ENCODE measurements at places on chromosomes 4 and X.
A peak's percentile ranks its signal among the peaks of the same experiment; 100 is the strongest.

GRCh38 chr4:71231129-71232055 lies 107.4 kb upstream of the SLC4A4 start:
- DNase-seq: peak; percentile 92

- DNase-seq: peak; percentile 67
Observed at GRCh38 chrX:38879631-38880220, 78.5 kb downstream of the MID1IP1 start.

DNA sequence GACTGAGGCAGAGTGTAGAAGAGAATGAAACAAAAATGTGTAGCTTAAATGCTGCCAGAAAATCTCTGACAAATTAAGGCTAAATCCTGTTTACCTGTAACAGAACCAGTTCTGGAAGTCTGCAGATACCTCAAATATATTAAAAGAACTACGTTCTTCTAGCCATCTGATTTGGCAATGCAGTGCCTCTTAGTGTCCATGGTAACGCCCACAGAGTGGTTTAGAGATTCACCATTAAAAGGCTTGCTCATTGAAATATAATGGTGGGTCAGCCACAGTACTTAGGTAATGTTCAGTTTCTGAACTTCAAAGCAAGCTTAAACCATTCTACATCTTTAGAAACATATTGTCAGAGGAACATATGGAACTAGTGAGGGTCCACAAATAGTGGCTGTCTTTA lies 23.2 kb upstream of the LUZP4 start:
- no peak for DNase-seq

GRCh38 chrX:15675490-15675921 lies 10.9 kb upstream of the CLTRN start:
- no peak for DNase-seq

- DNase-seq: no peak
Observed at GRCh38 chr4:105060628-105061027, 86.0 kb upstream of the TET2 start.

GRCh38 chr4:126144543-126145237 lies 829.9 kb downstream of the FAT4 start:
- no peak for DNase-seq

DNA sequence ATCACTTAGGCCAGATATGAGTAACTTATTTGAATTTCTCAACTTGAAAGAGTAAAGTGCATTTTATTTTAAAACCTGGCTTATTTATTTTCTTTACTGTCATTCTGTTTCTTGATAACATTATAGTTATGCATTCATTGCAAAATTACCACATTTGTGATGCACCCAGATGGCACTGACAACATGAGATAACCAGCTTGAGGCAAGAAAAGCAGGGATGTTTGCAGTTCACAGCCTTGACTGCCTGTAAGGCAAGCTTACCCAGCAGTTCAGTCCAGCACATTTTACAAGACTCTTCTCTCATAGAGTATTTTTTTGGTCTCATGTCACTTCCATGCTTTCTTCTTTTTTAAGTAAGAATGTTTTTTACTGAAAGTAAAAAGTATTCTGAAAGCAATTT lies 25.3 kb upstream of the EPGN start:
- no peak for DNase-seq

GRCh38 chr4:139900964-139901376 lies 235.4 kb downstream of the MGST2 start:
- no peak for DNase-seq
